ENCODE measurements at places on chromosomes 12 and 14.

DNA sequence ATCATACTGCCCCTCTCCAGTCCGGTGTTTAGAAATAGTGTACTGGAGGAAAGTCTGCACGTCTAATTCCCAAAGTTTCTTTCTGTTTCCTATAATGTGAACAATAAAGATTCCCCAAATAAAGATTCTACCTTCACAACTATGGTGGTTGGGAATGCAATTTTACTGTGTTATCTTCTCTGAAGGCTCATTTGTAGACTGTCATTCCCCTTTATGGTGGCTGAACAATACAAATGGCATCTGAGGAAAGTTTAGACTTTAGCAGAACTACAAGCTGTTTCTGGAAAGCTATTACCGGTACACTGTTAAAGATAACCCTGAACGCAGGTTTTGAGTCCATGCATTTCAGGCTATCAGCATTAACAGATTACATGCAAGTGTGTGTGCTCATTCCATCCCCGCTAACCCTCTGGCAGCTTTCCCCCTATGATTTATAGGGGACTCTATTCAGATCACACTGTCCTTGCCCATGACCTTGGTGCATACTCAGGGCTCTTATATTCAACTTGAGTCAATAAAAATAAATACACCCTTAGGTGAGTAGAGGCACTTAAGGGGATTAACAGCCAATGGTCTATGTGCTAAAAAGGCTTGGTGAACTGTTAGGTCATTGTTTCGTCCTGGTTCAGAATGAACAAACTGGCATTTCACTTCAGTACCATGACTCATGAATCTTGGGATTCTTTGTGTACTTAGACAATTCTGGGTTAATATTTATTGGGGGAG, 60.7 kb upstream of the PYGL start:
- DNase-seq: no peak

DNA sequence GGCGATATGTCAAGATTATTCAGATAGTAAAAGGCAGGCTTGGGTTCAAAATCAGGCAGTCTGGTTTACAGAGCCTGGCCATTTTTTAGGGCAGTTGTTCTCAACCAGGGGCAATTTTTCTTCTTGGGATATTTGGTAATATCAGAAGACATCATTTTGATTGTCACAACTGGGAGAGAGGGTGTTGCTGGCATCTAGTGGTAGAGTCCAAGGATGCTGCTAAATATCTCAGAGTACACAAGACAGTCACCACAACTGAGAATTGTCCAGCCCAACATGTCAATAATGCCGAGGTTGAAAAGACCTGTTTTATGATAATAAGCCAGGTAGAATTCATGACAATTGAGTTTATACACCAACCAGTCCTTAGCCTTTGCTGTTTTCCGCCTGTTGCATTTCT, 733.9 kb downstream of the NRXN3 start:
- no peak for DNase-seq

DNA sequence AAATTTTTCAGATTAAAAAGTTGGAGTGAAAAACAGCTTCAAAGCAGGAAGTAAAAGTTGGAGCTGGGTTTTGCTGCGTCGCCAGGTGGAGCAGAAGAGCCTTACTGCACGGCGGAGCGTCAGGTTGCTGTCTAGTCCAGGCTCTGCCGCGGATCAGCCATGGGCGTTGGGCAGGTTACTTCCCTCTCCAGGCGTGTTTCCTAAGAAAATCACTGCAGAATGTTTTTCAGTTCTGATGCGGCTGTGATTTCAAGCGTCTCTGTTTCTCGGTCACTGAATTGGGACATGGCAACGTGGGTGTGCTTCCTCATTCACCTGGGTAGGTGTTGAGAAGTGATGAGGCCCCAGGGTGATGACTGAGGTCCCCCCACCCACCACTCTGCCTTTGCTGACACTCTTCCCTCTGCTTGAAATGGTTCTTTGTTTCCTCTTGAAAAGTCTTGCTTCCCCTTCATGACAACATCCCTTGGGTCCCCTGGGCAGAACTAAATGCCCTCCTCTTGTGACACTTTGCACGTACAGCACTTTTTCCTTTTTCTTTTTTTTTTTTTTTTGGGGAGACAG, 7.6 kb downstream of the EVL start:
- no peak for DNase-seq

DNA sequence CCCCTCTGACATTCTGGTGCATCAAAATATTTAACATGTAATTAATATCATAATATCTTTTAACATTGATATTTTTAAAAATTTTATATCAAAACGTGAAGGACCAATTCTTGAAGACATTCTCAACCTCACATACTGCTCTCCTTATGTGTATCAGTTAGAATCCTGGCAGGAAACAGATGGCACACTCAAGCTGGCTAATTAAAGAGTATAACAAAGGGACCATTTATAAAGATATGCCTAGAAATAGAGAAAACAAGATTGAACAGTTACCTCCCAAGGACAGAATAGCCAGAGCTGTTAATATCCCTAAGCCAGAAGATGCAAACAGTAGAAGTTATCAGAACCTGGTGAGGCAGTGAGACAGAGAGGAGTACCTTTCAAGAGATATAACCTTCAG, 368.7 kb downstream of the NELL2 start:
- DNase-seq: no peak

All from left renal pelvis (tissue), 4 donors.